D341Med (cell line): ENCODE measurements at places on chromosomes 12 and 14.

DNA sequence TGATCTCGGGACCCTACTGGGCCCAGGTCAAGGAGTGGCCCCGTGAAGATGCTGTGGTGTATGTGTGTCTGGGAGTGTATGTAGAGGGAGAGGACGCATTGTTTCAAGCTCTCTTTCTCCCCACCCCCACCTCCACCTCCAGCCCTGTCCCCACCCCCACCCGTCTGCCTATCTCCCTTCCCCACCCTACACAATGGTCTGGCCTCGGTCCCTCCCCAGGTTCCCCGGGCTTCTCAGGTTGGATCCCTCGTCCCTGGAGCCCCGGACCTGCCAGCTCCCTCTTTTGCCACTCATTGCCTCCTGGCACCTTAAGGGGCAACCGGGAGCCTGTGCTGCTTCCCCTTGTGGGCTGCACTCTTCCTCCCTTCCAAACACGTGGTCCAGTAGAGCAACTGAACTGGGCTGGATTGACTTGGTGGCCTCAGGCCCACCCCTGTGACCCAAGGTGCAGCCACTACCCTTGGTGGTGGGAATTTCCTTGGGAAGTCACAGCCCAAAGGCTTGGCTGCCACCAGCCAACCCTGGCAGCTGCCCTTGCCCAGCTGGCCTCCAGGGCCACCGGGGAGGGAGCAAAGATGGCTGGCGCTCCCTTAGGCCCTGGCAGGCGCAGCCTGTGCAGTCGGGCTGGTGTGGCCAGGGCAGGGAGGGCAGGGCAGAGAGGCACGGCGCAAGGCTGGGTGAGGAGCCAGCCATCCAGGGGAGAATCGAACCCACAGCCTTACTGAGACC, 628 bp downstream of the VRTN start:
- no peak for DNase-seq

DNA sequence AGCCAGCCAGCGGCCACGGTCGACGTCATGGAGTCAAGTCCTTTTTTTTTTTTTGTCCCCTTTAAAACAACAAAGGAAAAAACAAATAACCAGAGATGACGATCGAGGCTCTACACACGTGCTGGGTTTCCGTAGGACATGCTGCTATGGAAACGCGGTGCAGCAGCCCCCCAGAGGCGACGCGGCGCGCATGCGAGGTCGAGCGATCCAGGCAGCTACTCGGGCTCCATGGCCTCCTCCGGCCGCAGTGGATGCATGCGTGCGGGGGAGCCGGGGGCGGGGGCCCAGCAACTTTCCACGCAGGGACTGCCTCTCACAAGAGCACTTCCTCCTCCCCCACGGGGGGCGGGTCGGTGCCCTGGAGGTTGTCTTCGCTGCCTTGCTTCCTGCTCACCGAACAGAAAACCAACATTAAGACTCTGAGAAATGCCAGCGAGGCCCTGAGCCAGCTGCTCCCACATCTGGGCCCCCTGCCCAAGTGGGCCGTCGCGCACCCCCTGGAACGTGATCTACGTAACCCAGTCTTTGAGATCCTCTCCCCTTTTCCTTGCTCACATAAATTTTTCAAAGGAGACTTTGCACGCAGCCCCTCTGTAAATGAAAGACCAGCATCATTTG, 30.7 kb downstream of the P2RX4 start:
- DNase-seq = no peak

- DNase-seq = no peak
These were observed 65.1 kb upstream of the SLCO1B1 start for GRCh38 chr12:21065845-21066244.

GRCh38 chr14:105538481-105539049, 12.2 kb downstream of the TMEM121 start:
- DNase-seq = peak; percentile 39

DNA sequence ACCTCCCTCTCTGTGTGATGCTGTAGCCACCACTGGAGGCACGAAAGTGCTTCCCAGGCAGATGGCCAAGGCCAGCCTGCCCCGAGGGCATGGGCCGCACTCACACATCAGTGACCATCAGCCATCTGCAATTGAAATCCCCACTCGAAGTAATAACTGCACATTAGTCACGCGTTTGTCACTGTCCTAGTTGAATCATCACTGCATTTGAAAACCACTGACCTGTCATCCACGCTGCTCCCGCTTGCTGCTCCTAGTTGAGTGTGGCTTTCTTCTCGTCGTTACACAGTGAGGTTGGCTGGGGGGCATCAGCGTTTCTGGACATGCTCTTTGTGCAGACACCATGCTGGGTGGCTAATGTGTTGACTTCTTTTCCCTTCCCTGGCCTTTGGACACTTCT, 176.1 kb downstream of the ADGRD1 start:
- DNase-seq = no peak

GRCh38 chr14:56023661-56024081, 94.5 kb upstream of the PELI2 start:
- DNase-seq = no peak

DNA sequence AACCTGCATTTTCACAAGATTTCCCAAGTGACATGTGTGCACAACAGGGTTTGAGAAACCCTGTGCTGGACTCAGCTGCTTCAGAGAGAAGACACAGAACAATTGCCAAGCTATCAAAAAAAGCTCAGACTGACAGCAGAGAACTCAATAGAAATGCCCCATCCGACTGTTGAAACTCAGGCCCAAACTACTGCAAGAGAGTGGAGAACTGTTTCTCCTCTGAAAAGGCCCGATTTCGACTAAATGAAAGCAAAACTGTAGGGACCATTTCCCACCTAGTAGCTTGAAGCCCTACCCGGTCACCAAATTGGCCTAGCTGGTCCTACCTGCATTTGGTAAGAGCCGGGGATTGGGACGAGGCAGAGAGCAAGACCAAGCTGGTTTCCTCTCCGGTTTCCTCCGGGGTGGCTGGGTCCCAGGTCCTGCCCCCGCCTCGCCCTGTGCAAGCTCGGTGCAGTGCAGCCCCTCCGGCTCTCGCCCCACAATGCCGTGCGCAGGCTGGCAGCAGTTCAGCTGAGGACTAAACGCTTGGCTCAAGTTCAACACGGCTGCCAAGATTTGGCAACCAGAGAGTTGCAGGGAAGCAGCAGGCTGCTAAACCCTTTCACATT, 1180.6 kb downstream of the VRK1 start:
- peak; percentile 76 for DNase-seq

DNA sequence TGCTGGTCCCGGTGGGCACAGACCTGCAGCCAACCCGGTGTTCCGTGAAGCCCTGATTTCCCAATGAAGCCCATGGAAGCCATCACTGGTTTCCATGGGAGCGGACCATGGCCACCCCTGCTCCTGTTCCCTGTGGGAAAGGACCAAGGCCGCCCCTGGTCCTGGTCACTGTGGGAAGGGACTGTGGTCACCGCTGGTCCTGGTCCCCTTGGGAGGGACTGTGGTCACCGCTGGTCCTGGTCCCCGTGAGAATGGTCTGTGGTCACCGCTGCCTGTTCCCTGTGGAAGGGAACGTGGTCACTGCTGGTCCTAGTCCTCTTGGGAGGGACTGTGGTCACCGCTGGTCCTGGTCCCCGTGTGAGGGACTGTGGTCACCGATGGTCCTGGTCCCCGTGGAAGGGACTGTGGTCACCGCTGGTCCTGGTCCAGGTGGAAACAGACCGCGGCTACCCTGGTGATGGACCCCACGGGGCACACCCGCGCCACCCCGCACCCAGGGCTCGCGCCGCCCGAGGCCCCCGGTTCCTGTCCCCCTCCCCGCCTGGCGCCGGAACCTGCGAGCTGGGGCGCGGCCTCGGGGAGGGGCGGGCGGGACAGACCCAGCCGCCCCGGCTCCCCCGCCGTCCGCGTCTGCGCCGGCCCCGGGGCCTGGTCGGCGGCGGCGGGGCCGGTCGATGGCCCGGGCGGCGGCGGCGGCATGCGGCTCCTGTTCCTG, at the start of gene GLT1D1:
Gene GLT1D1, plus strand, starts transcription at position 594 of the 715 bp plus-strand sequence. Its CDS starts 104 bp downstream, at position 698.
- DNase-seq = no peak

DNA sequence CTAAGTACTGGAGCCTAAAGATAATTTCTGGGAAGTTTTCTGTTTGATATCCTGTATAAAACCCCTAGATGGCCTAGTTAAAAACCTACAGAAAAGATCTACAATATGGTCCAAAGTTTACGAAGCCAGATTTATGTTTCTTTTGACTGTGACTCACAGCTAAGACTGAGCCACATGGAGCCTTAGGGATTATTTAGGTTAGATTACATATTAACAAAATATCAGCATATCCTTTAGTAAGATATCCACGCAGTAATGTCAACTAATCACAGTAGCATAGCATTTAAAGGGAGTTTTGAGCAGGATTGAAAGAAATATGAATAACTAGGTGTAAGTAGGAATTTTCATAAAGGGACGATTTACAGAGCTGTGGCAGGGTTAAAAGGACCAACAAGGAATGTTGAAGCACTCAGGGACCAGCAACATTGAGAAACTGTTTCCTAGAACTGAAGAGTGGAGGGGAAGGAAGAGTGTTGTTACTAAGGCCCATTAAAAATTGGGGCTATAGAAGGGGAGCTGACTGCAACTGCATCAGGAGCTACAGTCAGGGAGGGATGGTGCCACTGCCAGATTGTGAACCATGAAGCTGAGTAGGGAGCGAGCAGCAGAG, 155.5 kb downstream of the DACT1 start:
- DNase-seq = no peak

DNA sequence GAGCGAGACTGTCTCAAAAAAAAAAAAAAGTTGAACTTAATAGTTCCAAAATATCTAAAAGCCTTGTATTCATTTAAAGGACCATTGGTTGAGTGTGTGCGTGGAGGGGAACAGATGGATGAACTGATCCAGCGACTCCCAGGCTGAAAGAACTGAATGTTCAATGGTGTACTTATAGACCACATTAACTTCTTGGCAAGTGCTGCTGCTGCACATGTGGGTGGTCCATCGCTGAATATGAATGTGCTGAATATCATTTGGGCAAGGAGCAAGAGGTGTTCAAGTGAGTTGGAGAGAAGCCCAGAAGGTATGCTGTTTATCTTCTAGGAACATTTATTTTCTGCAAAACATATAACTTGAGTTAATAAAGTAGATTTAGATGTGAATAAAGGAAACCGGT, 289.0 kb upstream of the RPL10L start:
- no peak for DNase-seq

- DNase-seq = no peak
These were observed 8.3 kb downstream of the OR10AD1 start for GRCh38 chr12:48194799-48195201.

GRCh38 chr12:68572661-68573060, 38.0 kb upstream of the RAP1B start:
- no peak for DNase-seq

GRCh38 chr14:86654558-86655184, 1124.7 kb downstream of the FLRT2 start:
- peak; percentile 55 for DNase-seq

- no peak for DNase-seq
These were observed at the start of gene TNFAIP2 for GRCh38 chr14:103122947-103123633. TNFAIP2 (plus strand) TSS chr14:103123461; CDS start chr14:103126458, 2,997 bp downstream.

DNA sequence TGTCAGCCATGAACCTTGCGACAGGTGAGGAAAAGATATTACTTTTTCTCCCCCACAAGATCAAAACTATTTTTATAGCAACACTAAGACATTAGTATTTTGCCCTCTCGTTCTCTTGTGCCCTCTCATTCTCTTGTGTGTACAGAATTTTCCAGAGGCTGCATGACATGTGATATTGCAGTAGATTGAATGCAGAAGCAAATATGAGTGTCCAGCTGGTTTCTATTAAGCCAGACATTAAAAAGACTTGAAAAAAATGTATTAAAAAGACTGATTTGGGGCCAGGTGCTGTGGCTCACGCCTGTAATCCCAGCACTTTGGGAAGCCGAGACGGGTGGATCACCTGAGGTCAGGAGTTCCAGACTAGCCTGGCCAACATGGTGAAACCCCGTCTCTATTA, 63.7 kb upstream of the ZFP36L1 start:
- no peak for DNase-seq

- DNase-seq = no peak
These were observed 4.6 kb downstream of the PPM1A start for GRCh38 chr14:60253649-60254048.

DNA sequence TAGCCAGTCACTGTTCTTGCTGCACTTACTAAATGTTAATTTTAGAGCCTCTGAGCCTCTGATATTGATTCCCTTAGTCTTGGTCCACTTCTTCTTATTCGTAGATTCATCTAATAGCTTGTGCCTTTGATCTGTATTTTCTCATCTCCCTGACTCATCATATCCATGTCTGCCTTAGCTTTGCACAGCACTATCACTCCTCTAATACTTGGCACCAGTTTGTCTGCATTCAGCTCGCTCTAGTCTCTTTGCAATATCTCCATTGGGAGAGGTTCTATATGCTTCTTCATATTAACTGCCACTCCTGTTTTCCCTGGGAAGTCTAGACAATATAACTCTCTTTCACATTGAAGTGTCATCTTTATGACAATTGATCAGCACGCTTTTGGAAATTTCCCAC, 68.5 kb upstream of the CSRP2 start:
- no peak for DNase-seq

- no peak for DNase-seq
These were observed 13.2 kb upstream of the GALNT9 start for GRCh38 chr12:132342251-132343227.

GRCh38 chr12:65798918-65799317, 25.4 kb upstream of the HMGA2 start:
- no peak for DNase-seq

GRCh38 chr12:92478692-92479091, 224.1 kb upstream of the PLEKHG7 start:
- DNase-seq = no peak

GRCh38 chr12:68490476-68490875, 120.2 kb upstream of the RAP1B start:
- no peak for DNase-seq

GRCh38 chr12:62912644-62913043, 22.3 kb downstream of the PPM1H start:
- DNase-seq = no peak

DNA sequence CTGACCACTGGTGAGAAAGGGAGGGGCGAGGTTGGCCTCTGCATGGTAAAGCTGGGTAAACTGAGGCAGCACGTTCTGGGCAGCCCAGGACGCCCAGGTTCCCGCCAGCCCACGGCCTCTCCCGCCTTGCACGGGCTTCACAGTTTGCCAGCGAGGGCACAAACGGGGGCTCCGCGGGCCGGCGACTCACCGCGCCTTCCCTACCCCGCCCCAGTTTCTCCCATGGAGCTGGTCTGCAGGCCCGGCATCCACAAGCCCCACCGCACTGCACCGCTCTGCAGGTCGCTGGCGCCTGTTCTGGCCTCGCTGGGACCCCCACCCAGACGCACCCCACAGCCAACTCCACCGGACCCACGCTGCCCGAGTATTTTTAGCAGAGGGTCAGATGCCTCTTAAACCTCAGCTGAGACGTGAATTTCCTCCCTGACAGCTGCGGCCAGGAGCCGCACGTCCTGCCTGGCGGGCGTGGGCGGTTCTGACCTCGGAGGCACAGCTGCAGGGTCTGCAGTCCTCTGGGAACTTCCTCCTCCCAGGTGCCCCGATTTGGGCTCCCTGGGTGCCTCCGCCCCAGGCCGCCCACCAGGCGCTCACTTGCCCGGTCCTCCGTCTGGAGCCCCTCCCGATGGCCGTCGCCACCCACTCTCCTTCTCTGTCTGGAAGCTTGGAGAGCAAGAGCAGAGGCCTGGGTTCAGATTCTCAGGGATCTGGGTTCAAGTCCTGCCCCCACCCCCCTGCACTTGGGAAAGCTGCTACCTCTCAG, 29.5 kb upstream of the INF2 start:
- DNase-seq = no peak

- no peak for DNase-seq
These were observed 61.7 kb upstream of the SLC6A15 start for GRCh38 chr12:84974155-84974815.
